DMS79 (cell line): ENCODE measurements at places on chromosomes 3 and 15.
A peak's percentile ranks its signal among the peaks of the same experiment; 100 is the strongest.

- no peak for DNase-seq
These were observed 643.2 kb downstream of the OTOL1 start for GRCh38 chr3:162139841-162140240.

DNA sequence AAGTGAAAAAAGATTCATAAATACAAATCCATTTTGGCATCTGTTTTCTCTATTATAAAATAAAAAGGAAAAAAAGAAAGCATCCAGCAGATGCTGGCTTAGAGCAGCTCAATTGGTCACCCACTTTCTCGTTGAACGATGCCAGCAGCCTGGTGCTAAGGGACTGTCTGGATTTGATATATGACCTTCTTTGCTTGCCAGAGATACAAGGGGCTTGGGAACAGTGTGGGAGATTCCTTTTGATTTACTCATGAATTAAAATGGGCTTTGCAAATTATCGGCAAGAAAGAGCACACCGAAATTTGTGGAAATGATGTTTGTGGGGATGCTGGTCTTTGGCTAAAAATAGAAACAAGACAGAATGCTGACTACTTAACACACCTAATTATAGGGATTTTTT lies 210.3 kb upstream of the STT3B start:
- DNase-seq = no peak

DNA sequence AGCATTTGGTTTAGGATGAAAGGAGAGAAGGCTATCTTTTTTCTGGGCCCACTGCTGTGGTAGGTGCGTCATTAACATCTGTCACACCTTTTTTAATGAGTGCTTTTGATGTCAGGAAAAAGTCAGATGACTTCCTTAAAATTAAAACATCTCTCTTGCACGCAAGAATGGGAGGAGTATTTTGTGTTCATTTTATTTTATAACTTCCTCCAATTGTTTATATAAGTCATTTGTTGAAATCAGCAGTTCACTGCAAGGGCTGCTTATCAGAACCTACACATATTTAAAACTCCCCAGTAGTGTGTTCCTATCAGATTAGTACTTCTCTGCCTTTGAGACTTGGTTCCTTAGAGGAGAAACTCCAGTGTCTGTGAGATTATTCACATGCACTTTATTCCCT lies 143.8 kb downstream of the NEO1 start:
- no peak for DNase-seq

DNA sequence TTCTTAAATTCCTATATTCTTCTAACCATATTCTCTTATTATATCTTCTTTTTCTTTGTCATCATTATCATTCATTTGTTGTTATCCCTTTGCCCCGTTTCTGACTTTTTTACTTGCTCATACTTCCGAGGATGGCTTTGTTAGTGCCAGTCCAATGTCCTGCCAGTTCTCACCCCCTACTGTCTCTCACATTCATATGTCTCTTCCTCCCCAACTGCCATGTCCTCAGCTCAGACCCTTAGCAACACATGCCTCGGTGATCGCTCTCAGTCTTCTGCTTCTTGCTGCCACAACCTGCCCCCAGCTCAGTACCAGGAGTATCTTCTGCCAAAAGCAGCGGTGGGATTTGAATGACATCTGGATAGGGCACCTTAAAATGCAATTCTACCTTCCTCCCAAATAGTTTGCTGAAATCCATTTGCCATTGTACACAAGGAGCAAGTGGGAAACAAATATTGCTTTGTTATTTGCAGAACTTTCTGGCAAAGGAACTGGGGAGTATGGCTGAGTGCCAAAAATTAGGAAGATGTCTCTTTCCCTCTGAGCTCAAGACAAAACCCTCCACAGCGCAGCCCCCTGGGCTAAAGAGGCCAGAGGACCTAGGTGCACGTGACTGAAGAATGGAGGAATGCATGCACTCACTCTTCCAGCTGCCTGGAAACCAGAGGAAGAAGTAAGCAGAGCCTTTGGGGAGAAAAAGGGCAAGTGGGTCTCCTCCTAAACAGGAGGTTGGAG lies 57.7 kb upstream of the CTNNB1 start:
- DNase-seq = no peak

DNA sequence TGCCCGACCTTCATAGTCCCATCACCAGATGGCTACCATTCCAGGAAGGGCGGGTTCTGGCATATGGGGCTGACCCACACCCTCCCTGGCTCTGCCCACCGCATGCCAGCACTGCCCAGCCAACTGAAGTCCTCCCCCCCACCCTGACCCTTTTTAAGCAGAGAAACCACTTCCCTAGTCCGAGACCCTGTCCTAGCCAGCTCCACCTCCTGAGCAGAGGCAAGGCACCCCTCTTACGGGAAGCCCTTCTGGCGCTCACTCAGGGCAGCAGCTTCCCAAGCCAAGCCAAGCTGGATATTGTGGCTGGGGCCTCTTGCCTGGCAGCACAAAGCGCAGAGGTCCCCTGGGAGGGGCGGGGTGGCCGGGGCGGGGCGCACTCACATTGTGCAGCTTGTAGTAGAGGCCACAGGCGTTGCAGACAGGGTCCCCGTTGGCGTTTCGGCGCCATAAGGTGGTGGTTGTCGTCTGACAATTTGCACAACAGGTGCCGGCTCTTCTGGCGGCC lies 11.5 kb downstream of the GATA2 start:
- DNase-seq = no peak

- DNase-seq = no peak
These were observed 181.6 kb downstream of the ROBO1 start for GRCh38 chr3:79586232-79586631.

DNA sequence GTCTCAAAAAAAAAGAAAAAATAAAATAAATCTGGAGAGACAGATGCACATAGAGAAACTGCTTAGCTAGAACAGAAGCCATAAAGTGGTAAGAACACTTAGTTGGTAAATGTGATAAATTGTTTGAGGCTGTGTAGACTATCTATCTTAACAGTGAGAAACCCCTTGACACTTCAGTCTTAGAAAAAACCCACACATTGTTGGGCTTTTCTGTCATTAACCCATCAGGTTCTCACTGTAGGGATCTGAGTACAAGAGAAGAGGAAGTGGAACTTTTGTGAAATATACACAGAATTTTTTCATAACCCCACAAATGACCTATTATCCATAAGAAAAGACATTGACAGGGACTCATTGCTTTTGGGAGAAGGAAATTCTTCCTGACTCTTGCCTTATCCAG lies 24.4 kb downstream of the TP63 start:
- no peak for DNase-seq

DNA sequence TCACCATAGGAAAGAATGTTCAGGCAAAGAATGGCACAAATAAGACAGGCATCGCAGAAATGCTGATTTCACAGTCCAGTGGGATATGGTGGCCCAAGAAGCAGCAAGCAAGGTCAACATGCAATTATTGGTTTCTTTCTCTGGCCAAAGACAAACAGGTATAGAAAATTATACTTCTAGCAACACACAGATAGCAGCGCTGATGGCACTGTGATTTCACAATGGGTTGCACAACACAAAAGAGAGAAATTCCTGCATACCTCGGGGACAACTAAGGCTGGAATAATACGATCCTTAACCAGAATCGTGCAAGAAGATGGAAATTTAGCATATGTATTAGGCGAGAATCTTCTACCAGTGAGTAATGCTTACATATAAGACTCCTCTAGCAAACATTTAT lies 76.3 kb upstream of the NR2F2 start:
- no peak for DNase-seq

DNA sequence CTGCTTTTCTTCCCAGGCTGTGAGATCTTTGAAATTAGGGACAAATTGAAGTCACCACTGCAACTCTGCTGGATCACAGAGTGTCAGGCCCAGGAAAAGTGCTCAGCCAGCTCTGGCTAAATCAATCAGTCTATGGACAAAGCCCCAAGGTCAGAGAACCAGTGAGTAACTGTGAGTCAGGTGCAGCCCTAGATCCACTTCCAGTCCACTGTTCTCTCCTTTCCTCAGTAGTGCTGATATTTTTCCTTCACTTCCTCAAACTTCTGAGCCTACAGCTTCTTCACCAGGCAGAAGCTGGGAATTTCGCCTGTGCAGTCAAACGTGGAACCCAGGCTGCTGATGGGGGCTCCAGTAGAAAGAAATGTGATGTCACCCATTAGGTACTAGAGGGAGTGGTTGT lies 75.1 kb upstream of the TRIM42 start:
- DNase-seq = no peak

DNA sequence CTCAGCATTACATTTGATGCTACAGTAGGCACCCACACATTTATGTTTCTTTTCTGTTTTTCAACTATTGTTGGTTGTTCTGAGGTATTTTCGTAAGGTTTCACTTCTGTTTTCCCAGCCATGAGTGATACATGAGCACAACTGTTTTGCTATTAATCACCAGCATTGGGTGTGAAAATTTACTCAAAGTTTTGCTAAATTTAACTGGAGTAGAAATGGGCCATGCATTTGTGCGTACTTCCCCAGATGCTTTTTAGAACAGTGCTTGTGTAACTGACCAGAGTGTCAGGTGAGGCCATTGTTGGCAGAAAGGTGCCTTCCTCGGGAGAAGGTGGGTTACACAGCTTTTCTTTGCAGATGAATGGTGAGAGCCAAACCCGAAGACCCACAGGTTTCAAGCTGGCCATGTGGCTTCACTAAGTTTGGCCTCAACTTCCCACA lies 70.4 kb downstream of the ST6GAL1 start:
- DNase-seq = no peak

- DNase-seq = no peak
These were observed 779.1 kb downstream of the CADM2 start for GRCh38 chr3:85737846-85738245.

DNA sequence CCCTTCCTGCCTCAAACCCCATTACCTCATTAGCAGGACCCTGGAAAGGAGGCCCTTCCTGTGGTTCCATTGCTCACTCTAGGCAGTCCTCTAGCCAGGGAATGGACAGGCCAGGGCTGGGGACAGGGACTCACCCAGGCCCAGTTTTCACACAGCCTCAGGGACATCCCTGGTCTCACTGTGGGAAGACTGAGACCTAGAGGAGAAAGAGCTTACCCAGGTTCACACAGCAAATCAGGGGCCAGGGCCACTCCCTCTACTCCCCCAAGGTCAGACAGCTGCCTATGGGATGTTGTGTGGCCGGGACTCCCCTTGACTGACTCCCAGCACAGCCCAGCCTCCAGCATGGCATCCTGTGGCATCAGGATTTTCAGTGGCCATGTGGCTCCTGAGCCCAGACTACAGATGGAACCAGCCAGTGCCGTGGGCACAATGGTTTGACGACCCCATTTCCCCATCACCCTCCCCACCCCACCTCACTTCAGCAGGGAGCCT lies 49.3 kb downstream of the ADAMTS7 start:
- DNase-seq = no peak

- no peak for DNase-seq
These were observed 24.1 kb downstream of the CX3CR1 start for GRCh38 chr3:39255503-39256325.

DNA sequence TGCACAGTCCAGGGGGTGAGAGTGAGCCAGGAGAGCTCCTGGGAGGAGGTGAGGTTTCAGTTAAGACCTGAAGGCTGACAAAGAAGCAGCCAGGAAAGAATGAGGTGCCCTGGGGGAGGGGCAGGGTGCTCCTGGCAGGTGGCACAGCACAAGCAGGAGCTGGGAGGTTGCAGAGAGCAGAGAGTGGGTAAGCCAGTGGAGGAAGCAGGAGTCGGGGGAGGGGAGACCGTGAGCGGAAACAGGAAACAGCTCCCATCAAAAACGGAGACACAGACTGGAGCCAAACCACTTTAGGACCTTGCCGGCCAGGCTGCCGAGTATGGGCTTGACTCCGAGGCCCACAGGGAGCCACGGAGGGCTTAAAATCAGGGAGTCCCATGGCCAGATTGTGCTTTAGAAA lies 12.1 kb upstream of the FBLN2 start:
- DNase-seq = no peak

- no peak for DNase-seq
These were observed 432.4 kb downstream of the GRM7 start for GRCh38 chr3:7293286-7293685.

DNA sequence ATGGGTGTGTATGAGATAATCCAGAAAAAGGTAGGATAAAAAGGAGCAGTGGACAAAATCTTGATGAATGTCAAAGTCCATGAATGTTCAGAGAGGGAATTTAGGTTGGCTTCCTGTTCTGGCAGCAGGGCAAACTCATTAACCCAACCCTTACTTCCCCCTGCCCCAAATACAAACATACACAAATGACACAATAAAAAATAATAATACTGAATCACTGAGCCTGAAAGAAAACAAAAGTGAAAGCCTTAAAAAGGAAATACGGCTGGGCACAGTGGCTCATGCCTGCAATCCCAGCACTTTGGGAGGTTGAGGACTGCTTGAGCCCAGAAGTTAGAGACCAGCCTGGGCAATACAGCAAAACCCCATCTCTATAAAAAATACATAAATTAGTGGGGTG lies 62.9 kb downstream of the GPR176 start:
- no peak for DNase-seq

DNA sequence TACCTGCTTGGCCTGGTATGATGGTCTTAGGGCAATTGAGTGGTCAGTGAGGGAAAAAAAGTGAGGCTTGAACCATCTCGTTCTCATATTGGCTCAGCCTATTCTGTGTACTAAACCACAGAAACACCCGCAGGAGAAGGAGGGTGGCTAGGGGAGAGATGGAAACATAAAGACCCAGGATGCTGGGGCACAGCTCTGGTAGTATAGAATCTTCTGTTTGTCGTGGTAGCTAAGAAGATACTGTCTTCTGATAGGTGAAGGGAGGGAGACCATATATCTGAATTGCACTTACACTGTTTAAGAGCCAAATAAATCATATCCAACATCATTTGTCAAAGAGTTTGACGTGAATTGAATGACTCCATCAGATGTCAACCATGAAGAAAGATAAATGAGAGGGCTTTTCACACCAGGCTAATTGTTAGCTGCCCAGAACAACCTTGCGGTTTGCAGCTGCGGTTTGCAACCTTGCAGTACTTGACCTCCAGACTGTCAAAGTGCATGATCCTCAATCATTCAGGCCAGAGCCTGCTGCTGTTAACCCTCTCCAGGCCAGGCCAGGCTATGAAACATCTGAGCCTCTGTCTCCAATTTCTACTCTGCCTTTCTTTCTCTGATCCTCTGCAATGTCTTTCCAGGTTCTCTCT lies 40.9 kb upstream of the PIK3R4 start:
- peak; percentile 58 for DNase-seq

- no peak for DNase-seq
These were observed 44.6 kb downstream of the PTPN23 start for GRCh38 chr3:47425383-47425778.

DNA sequence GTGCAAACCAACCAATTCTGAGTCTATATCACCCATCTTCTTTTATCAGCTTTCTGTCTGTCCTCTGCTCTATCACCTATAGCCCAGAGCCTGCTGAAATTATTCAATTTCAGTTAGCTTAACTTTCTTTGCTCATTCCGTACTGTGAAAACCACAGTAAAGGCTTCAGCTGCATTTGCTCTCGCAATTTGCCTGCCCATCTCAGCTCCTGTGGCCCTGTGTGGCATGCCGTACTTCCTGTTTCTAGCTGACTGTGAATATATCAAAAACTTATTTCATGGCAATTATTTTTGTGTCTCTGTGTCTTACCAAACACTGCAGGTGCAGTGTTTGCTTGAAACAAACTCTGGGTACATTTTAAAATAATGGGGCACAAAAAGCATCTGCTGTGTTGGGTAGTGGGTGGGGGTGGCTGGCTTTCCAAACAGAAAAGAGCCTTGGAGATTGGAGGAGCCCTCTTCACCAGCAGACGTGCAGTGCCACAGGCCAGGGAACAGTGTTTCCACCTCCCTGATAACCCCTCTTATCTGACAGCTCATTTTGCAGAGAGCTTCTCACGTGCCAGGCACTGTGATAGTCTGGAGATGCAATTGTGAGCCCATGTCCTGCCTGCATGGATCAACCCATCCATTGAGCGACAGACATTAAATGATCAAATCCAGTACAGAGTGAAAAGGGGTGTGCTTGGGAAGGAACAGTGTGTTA lies 45.2 kb downstream of the GASK1A start:
- DNase-seq = no peak
